ENCODE measurements at places on chromosomes 3 and 15.

- DNase-seq: no peak
These were observed 5.2 kb downstream of the SIAH2 start for GRCh38 chr3:150757768-150758167.

- DNase-seq: no peak
These were observed 140.4 kb downstream of the NEK10 start for GRCh38 chr3:27228805-27229204.

DNA sequence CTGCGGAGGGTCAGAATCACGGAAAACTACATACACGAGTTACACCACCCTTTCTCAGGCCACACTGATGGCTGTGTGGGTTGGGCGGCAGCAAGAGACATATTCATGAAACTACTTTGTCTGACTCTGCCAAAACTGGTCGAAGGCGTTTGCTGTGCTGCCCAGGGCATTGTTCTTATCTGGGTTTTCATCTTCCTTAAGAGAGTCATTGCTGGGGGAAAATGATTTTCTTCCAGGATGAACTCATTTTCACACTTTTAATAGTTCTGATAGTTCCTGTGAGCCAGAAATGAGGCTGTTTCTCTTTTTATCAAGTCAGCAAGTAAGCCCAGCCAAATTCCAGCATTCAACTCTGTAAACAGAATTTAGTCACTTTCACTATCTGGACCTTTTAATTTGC is 47.6 kb downstream of the TRIM71 start:
- no peak for DNase-seq

- DNase-seq: no peak
These were observed 82.1 kb downstream of the SMAD3 start for GRCh38 chr15:67147396-67147949.

DNA sequence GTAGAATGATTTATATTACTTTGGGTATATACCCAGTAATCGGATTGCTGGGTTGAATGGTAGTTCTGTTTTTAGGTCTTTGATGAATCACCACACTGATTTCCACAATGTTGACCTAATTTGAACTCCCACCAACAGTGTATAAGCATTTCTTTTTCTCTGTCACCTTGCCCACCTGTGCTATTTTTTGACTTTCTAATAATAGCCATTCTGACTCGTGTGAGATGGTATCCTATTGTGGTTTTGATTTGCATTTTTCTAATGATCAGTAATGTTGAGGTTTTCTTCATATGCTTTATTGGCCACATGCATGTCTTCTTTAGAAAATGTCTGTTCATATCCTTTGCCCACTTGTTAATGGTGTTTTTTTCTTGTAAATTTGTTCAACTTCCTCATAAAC is 340.8 kb downstream of the PLOD2 start:
- no peak for DNase-seq

GRCh38 chr3:153385343-153385742 is 223.3 kb downstream of the RAP2B start:
- DNase-seq: no peak

DNA sequence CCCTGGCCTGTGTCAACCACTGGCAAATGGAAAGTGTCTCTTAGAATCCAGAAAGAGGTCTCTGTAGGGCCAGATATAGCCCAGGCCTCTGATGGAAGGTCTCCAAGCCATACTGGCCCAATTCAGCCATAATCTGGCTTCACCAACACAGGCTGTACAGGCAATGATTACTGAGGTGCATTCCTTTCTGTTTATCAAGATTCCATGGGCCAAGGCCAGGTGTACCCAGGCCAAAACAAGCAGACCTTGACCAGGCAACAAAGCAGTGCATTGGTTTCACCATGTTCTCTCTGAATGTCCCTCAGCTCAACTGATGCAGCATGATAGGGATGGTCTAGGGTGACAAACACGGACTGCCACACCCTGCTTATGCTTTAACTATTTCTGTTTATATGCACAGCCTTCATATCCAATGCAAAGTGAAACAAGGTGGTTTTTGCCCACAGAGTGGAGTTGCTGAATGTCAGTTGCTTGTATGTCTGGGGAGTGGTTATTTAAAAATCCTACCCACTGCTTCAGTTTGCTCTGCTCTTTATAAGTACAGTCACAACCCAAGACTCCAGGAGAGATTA is 25.2 kb downstream of the CCNL1 start:
- no peak for DNase-seq

DNA sequence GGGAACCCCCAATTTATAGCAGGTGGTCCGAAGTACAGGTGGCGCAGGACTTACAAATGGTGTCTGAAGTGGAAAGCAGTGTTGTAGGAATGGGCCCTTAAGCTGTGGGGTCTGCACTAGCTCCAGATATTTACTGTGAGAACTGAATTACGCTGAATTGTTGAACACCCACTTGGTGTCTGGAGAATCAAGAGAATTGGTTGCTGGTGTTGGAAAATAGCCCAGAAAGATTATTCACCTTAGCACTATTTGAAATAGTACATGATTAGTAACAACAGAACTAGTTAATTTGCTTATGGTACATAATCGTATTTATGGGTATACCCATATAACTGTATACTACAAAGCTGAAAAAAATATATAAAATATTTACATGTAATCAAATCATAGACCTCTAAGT is 64.8 kb downstream of the ADAM10 start:
- DNase-seq: no peak

GRCh38 chr3:41346698-41347270 is 147.5 kb downstream of the CTNNB1 start:
- no peak for DNase-seq

DNA sequence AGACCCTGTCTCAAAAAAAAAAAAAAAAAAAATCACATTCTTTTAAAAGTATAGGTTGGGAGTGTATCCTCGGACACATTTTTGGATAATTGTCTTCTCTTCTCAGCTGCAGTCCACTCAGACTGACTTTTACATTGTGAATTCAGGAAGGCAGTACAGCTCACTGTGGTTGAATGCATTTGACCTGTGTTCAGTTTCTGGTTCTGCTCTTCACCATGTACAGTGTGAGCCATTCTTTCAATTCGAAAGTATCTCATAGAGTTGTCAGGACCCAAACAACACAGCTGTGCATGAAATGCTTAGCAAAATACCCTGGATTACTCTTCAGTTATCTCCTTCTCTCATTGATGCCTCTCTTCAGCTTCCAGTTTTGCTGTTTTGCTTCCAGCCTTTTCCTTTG is 5.0 kb downstream of the CMTM8 start:
- DNase-seq: no peak

DNA sequence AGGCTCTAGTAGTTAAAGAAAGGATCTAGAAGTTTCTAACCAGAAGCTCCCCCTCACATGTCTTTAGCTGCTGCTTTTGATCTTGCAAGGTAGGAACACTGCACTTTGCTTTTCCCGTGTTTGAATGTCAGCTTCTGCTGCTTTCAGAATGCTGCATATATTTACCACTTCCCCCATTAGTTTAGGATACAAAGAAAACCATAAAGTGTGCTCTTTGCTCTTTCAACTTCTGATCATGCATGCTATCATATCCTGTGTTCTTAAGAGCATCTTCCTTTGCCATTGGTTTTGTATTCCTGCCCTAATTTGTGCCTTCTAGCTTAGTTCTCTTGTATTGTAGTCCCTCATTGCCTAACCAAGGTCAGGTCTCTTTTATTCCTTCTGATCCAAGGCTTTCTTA is 43.3 kb downstream of the ZNF609 start:
- peak; percentile 22 for DNase-seq

DNA sequence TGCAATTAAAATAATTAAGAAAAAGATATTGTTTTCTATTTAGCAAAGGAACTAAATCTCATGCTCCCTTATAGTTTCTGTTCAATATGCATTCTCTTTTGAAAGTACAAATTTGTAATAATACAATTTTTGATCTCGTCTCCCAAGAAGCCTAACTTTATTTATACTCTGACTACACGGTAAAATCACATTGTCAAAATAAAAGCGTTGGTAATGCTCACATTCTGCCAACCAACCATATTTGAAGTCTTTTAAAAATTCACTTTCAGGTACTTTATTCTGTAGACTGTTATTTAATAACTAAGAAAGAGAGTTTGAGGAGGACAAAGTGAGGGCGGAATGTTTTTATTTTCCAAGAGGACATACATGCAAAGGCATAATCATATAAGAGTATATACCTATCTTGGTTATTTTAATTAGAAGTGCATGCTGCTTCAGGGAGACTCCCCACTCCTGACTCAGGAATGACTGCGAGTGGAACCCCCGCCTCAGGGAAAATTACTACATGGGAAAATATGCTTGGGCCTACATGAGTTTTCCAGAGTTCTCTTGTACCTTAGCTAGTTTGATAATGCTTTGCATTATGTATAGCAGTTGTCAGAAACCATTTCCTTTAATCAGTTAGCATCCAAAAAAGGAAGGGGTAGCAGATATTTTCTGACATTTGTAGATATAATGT is 19.3 kb downstream of the MBNL1 start:
- no peak for DNase-seq

DNA sequence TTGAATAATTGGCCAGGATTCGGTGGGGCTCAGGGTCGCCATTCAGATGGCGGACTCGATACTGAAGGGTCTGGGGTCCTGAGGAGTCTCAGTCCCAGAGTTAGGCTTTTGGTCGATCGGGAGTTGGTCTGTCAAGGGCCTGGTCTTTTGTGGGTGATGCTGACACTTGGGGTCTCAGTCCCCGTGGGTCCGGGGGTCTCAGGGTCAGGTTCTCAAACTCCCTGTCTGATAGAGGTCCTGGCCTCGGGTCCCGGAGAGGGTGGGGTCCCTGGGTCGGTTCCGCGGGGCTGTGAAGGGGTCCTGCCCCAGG is 467 bp downstream of the NCKIPSD start:
- DNase-seq: no peak

GRCh38 chr3:141763088-141763750 is at the start of gene GRK7:
GRK7 (plus strand) TSS chr3:141763408; CDS start chr3:141778285, 14,877 bp downstream.
- DNase-seq: no peak

- no peak for DNase-seq
These were observed 156.6 kb downstream of the NR1D2 start for GRCh38 chr3:24101676-24102168.
